ENCODE measurements at places on chromosomes 6 and 20.

GRCh38 chr6:2633736-2634135 lies 117.0 kb downstream of the MYLK4 start:
- DNase-seq, result no peak

- no peak for DNase-seq
Measured at GRCh38 chr20:50341880-50342637, 151.4 kb downstream of the CEBPB start.

GRCh38 chr6:169850154-169850553 lies 98.7 kb downstream of the ERMARD start:
- DNase-seq, result no peak

- no peak for DNase-seq
Measured at GRCh38 chr20:36584018-36584481, 10.7 kb downstream of the TGIF2 start.

DNA sequence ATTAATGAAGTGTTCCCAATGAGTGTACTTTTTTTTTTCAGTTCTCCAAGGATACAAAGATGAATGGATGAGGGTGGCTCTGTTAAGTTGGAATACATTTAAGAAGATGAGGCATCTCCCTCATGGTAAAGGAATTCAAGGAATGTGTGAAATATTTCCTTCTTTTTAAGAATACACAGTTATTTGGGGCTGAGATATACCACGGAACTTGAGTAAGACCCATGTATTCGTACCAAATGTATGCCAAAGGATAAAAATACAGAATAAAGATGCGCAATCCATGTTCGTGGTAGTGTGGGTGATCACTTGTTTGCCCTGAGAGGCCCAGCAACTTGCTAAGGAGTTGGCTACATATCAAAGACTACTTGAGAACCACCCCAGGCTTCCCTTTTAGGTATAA lies 164.2 kb upstream of the TCF21 start:
- no peak for DNase-seq

Measured in spinal cord (tissue), 10 donors.